ENCODE measurements at places on chromosomes 2 and 18. TPM values are rescaled to one million over a fixed set of nuclear protein-coding genes. Genes with fewer than 3 reads are reported as not detected.

DAW1 gene
- not detected for total RNA-seq

MEP1B gene
- not detected for total RNA-seq

IL1B gene
- not detected for total RNA-seq

FAM124B gene
- 1.3 TPM for total RNA-seq

ITGAV gene
- total RNA-seq: 21.9 TPM

NOL4 gene
- total RNA-seq: 8.6 TPM

ANO7 gene
- total RNA-seq: 2.6 TPM

SERPINB4 gene
- total RNA-seq: not detected

DNA sequence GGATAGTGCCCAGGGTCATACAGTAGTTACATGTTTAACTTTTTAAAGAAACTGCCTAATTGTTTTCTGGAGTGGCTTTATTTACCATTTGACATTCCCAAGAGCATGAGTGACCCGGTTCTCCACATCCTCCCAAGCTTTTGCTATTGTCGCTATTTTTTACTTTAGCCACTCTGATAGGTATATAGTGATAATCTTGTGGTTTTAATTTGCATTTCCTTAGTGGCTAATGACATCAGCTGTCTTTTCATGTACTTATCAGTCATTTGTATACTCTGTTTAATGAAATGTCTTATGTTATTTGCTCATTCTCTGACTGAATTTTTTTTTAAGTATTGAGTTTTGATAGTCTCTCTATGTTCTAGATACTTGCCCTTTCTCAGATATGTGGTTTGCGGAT is 109.7 kb upstream of the HS6ST1 start:
- DNase-seq: no peak

DNA sequence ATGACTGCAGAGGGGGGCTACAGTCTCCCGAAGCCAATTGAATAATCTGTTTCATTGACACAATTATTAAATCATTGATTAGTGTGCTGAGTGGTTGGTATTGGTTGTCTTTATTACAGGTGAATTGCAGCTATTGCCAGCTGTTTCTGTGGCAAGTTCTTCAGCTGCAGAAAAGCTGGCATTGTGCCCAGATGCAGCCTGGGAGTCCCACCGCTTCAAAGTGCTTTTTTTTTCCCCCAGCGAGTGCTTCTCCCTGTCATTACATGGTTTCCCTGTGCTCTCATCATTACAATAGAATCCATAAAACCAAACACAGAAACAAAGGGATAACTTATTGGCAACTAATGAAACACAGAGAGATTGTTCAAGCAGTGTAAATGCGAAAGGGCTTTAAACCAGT is 164.7 kb downstream of the GRB14 start:
- DNase-seq: no peak

DNA sequence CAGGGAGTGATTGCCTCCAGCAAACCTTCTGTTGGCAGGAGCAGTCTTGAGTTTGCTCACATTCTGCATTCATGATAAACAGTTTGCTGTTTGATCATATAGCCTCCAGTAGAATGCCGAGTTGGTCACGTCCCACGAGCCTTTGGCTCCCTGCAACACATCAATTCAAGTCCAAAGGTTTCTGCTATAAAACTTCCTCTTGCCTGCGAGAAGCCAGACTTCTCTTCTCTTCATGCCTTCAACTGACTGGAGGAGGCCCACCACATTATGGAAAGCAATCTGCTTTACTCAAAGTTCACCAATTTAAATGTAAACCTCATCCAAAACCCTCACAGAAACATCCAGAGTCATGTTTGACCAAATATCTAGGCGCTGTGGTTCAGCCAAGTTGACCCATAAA is 40.8 kb downstream of the CXCR4 start:
- DNase-seq: no peak

DNA sequence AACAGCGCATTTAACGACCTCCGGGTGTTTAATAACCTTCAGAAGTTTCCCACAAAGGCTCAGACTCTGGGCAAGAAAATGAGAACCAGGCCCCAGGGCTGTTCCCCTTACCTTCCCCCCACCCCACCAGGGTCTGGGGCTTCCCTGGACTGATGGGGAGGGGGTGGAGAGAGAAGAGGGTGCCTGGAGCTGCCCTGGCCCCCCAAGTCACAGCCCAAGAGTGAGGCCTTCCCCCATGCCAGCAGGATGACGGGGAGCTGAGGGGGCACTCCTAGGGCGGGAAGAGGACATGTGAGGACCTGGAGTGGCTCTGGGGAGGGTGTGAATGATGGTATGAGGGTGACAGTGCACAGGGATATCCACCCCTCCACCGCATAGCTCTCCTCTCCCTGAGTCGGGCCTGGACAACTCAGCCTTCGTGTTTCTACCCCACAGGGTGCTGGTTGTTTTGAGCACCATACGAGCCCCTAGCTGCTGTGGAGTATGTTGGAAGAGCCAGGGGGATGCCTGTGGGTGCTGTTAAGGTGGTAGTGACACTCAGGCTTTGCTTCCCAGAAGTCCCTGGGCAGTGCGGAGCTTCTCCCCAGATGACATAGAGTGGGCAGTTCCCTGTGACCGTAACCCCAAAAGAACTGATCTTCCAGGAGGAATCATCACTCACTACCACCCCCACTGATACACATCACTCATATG is 3.9 kb downstream of the PKDCC start:
- no peak for DNase-seq

- DNase-seq: no peak
Measured at GRCh38 chr18:53541924-53542323, 682.5 kb downstream of the MBD2 start.

DNA sequence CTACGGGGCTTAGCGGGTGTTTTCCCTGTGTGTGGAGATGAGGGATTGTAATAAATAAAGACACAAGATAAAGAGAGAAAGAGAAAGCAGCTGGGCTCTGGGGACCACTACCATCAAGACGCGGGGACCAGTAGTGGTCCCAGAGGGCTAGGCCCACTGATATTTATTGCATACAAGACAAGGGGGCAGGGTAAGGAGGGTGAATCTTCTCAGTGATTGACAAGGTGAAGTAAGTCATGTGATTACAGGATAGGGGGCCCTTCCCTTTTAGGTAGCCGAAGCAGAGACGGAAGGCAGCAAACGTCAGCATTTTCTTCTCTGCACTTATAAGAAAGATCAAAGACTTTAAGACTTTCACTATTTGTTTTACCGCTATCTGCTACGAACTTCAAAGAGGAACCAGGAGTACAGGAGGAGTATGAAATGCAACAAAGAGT is 4.5 kb upstream of the GAL3ST2 start:
- no peak for DNase-seq

DNA sequence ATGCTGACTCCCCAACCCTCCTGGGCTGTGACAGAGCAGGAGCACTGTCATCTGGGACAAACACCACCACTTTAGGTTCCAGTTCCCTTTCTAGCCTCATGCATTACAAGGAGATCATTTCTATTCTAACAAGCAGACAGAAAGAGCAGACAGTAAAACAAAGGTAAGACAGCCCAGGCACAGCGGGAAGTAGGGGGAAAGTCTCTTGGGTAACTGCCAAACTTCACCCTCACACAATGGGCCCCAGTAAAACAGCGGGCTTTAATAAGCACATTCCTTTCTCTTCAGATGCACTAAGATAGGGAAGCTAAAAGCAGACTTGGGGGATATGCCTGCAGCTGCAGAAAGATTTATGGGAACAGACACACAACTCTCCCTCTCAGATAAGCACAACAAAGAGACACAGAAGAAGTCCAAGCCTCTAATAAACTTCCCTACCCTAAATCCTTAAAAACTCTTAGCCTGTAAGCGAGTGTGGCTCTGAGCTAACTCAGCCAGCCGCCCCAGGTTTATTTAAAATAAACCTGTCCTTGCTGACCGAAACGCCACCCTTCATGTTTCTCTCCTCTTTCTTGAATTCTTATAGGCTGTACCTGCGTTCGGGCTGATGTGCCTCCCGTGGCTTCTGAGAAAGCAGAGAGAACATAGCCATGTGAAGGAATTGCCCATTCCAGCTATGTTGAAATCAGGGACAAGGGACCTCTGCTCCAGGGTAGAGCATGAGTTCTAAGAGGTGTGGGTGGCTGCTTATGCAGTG is 726.8 kb upstream of the DDX18 start:
- no peak for DNase-seq

GRCh38 chr2:191265311-191266170 is 20.3 kb downstream of the MYO1B start:
- DNase-seq: no peak

DNA sequence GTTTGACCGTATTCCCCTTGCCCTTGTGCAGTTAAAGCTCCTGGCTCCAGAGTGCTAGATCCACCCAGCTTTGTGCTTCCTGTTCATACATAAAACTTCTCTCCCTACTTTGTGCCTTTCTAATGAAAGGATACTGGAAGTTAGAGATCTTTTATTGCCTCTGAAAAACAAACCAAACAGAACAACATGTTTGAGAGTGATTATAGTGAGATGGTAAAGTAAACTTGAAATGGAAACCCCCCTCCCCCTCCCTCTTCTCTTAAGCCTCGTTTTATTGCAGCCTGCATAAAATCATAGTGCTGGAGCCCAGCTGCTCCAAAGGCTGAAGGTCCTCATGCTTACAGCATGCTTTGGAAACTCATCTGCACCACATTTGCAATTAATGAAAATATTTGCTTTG is 125.1 kb downstream of the TANC1 start:
- DNase-seq: no peak

GRCh38 chr2:138105358-138105757 is 141.1 kb downstream of the HNMT start:
- DNase-seq: no peak

GRCh38 chr2:160200921-160201320 is 849 bp upstream of the ITGB6 start:
- DNase-seq: no peak

GRCh38 chr2:44954889-44955592 is 13.5 kb downstream of the SIX3 start:
- DNase-seq: no peak

DNA sequence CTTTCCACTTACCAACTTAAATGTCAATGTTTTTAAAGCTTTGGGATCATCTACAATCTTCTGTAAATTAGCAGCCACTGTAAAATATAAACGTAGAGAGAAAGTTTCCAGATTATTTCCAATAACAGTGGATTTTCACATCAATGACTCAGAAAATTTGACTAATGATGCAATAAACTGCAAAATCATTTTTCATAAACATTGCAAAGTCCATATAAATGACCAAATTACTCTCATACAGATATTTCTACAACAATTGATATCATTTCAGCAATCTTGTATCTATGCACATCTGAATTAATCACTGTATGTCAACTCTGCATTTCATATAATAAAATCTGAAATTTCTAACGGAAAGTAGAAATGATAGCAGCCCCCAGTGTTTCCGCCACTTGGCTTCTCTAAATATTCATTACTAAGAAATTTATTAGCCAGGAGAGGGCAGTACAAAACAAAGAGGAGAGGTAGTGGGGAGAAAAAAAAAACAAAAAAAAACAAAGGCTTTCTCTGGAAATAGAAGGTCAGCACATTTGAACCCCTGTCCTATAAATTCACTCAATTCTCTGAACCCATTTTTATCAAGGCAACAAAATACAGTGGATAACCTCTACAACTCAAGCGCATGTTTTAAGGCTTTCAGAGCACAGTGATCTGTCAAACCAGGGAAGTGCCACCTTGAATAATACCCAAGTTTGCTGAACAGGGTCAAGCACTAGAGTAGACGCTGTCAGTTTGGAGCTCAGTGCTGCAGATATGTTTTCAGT is 282.6 kb downstream of the STK39 start:
- DNase-seq: no peak

GRCh38 chr2:120294008-120294340 is 41.3 kb downstream of the RALB start:
- no peak for DNase-seq

DNA sequence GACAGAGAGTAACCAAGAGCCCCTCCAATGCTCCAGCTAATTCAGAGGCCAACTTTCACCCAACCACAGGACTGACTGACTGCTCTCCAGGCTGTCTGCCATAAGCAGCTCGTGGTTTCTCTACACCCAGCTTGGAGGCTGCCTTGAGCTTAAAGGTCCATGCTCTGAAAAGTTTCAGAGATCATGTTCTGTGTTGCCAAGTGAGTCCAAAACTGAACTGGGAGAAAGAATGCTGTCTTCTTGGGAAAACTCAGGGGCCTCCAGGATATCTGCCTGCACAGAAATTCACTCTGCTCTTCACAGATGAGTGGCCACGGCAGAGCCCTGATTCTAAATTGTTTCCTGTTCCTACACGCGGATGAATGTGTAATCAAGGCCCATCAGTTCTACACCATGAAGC is 51.1 kb downstream of the LPIN2 start:
- DNase-seq: no peak

GRCh38 chr18:48662011-48662661 is 123.3 kb downstream of the CTIF start:
- DNase-seq: no peak

GRCh38 chr2:229980431-229981184 is 58.3 kb downstream of the FBXO36 start:
- no peak for DNase-seq

GRCh38 chr2:70977605-70978205 is 725 bp upstream of the ANKRD53 start:
- no peak for DNase-seq

DNA sequence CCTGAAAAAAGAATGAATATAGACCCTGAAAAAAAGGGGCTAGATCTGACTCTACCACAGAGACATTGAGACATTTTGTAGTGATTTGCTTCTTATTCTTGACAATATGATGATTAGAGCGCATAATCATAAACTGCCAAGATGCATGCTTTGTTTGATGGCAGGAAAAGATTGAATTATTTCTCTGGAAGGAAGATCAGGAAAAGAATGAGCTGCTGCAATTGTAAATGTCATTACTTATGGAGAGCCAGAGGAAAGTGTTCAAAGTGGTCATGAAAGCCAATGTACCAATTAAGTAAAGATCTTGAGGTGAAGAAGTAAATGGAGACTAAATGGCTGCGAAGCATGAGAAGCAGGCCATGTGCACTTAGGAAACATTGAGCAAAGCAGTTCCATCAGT is 126.4 kb upstream of the NXPH2 start:
- DNase-seq: no peak

- DNase-seq: no peak
Measured at GRCh38 chr2:18005411-18005810, 126.9 kb downstream of the KCNS3 start.

DNA sequence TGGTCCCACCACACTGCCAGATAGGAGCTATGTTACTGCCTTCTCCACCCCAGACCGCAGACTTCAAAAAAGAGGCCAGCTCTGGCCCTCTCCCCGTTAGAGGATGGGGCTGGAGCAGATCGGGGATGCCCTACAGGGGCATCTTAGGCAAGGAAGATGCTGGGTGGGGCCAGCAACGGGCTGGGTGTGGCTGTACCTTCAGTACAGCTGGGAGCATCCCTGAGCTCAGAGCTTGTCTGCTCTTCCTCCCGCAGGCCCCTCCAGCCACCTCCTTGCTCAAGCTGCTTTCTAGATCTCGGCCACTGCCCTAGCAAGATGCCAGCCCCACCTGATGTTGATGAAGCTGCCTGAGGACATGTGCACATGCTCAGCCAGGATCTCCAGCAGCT is 9.8 kb downstream of the PTPRN start:
- no peak for DNase-seq
